Kidney capillary endothelial cell (primary cell): ENCODE measurements at places on chromosomes 2 and 18.

DNA sequence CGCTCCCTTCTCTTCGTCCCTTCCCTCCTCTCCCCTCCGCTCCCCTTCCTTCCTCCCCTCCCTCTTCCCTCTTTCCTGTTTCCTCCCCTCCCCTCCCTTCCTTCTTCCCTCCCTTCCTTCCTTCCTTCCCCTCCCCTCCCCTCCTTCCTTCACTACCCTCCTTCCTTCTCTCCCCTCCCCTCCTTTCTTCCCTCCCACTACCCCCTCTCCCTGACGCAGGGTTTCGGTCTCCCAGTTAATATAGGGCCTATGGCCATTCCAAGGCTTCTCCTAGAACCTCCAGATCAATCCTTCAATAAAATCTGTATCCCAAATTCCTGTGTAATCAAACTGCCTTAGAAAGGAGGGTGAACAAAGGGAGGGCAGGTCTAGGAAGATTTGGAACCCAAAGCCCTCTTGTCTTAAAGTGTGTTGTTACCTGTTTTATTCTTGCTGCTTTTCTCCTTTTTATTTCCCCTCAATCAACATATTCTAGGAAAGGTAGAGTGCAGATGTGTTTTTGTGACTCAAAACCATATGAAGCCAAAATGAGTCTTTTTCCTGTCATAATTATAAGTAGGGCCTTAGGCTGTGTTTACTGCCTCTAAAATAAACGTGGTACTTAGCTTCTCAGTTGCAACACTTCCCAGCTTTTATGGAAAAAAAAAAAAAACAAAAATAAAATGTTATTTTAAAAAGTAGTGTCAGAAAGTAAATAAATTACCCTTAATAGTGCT, 53.7 kb downstream of the GPD2 start:
- DNase-seq, result no peak

GRCh38 chr2:108271691-108272253, 16.9 kb upstream of the SULT1C2 start:
- peak; percentile 49 for DNase-seq

GRCh38 chr2:139099721-139100120, 319.5 kb upstream of the NXPH2 start:
- DNase-seq, result no peak

GRCh38 chr2:152078662-152079061, 20.2 kb downstream of the CACNB4 start:
- no peak for DNase-seq

- no peak for DNase-seq
Measured at GRCh38 chr2:37657471-37657870, 14.0 kb downstream of the CDC42EP3 start.

- peak; percentile 83 for DNase-seq
Measured at GRCh38 chr2:69216535-69217332, 170.3 kb downstream of the GFPT1 start.

GRCh38 chr2:164335128-164335527, 286.2 kb downstream of the GRB14 start:
- DNase-seq, result no peak

DNA sequence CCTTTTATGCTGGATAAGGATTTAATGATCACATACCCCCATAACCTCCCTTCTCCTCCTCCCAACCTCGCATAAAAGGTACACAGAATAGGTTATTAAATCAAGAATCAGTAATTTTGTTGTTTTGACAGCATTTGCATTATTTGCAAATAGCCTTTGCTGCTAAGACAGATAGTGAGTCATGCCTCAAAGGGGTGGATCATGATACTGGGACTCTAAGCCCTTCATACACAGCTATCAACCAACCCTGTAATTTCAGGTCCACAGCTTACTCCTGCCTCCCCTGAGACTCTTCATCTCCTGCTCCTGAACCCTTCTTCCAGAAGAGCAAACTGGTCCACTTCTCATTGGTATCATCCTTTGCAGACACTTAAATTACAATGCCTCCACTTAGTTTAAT, 73.8 kb upstream of the KLHL29 start:
- no peak for DNase-seq

DNA sequence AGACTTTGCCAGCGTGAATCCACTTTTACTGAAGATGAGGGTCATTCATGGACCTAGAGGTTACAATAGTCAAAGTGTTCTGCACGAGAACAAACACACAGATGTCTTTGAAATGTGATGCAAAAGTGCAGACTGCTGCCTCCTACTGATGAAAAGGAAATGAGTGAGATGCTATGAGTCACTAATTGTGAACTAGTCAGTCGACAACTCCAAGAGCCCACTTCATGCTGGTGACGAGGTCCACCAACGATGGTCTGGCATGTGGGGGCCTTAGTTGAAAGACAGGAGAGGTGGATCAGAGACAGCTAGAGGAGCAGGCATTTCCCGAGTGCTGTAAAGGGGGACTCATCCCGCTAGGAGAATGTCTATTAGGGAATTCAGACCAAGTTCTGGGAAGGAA, 17.1 kb upstream of the ZNF236 start:
- DNase-seq, result peak; percentile 85

- DNase-seq, result no peak
Measured at GRCh38 chr2:113705982-113706523, 50.4 kb downstream of the SLC35F5 start.

- DNase-seq, result no peak
Measured at GRCh38 chr2:195490319-195490718, 166.7 kb upstream of the SLC39A10 start.

- DNase-seq, result no peak
Measured at GRCh38 chr2:120305937-120306490, 39.9 kb upstream of the INHBB start.

DNA sequence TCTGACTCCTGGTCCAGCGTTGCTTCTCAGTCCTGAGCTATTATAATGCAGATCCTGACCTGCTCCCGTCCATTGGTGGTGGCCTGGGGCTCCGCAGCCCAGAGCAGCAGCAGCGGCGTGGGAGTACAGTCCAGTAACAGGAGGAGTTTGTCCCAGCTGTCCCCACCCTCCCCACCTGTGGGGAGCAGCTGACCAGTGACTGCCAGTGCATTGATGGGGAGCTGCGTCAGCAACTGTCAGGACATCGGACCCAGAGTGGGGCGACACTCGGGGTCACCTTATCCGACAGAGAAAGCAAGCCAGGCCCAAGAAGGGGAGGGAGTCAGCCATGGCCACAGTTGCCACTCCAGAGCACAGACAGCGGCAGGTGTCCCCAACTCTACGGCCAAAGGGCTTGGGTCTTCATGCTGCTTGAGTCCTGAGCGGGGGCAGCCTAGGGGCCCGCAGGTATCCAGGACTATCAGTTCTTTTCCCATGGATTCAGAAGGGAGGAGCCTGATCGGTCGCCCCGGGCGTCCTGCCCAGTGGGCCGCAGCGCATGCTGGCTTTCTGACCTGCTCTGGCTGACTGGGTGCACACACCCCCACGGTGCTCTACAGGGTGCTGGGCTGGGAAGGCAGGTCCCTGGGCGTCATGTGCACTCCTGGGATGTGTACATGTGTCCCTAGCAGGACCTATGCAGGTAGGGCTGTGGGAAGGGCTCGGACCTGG, 29.7 kb downstream of the DNMT3A start:
- no peak for DNase-seq

DNA sequence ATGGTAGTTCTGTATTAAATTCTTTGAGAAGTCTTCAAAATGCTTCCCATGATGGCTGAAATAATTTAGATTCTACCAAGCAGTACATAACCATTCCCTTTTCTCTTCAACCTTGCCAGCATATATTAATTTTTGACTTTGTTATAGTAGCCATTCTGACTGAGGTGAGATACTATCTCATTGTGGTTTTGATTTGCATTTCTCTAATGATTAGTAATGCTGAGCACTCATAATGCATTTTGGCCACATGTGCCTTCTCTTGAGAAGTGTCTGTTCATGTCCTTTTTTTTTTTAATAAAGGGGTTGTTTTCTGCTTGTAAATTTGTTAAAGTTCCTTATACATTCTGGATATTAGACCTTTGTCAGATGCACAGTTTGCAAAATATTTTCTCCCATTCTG, 173.9 kb downstream of the CALCRL start:
- DNase-seq, result no peak

- no peak for DNase-seq
Measured at GRCh38 chr2:69330781-69331180, 56.2 kb downstream of the GFPT1 start.
